ENCODE measurements at places on chromosomes 13 and 19.

DNA sequence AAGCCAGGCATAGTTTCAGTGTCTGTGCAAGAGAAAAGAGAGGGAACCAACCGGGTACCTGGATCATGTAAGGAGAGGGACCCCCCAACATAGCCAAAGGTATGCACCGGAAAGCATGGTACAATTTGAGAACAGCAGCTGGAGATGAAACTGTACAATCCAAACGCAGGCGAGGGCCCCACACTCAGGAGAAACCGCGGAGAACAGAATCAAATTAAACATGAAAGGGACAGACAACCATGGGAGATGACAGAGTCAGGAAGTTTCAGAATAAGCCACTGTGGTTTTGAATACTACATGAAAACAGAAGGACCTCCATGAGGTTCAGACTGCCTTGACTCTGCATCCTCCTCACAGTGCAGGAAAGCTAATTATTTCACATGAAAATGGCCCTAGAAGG lies 62.9 kb upstream of the SPATA13 start:
- DNase-seq, result no peak

- DNase-seq, result no peak
These were observed 1.4 kb downstream of the GRIN3B start for GRCh38 chr19:1001538-1002166.

GRCh38 chr13:45295536-45295935 lies 45.4 kb downstream of the TPT1 start:
- no peak for DNase-seq

- DNase-seq, result no peak
These were observed 322.7 kb downstream of the FOXO1 start for GRCh38 chr13:40343550-40344269.

GRCh38 chr13:43377973-43378372 lies 354.6 kb downstream of the DNAJC15 start:
- no peak for DNase-seq

DNA sequence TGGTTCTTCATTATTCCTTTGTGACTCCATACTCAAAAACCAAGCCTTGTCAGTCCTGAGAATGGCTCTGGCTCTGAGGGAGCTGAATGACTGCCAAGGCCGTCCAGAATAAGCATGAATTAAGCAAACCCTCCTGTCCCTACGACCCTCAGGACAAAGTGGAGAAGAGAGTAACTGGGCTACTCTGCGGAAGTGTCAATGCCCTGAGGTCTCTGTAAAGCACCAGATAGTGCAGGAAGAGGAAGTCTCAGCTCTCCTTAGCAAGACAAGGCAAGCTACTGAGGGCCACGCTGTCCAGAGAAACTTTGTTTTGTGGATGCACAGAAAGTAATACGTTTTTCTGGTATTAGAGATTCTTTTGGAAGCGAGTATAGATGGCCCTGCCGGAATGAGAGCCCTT lies 94.1 kb downstream of the RNASEH2B start:
- no peak for DNase-seq

GRCh38 chr13:69450245-69450644 lies 657.4 kb upstream of the ATXN8OS start:
- DNase-seq, result no peak

DNA sequence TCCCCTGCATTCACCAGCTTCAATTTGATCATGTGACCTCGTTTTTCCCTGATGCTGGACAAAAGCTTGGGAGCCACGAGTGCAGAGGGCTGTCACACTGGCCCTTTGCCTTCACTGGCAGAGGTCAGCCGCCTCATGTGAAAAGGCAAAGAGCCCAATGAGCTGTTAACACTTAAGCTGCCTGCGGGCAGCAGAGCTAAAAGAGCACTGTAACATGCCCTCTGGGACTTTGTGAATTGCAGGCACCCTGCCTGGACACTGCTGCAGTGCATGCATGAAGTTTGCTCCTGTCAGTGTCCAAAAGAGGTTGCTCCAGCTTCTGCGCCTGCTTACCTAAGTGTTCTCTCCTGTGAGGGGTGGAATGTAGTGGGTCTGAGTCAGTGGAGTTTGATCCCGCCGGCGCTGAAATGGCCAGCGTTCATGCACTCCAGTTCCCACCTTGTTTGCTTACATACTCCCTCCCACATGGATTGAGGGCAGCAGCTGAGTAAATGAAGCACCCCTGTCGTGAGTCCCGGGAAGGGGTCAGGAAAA lies 193.7 kb downstream of the RFC3 start:
- no peak for DNase-seq

GRCh38 chr13:106234636-106235035 lies 300.8 kb downstream of the EFNB2 start:
- peak; percentile 22 for DNase-seq

DNA sequence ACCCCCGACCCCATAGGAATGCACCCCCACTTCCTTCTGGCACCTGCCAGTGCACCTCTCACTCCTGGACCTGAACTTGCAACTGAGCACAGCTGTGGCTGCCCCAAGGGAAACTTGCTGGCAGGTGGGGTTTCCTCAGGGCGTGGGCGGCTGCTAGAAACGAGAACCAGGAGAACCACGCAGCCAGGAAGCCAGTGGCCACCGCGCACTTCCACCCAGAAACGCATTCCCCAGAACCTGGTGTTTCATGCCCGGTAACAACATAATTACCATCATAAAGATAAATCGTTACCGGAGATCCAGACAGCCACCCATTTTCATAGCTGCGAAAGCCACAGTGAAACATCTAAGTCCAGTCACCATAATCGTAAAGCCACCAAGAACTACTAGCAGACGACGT lies 75.2 kb upstream of the C13orf46 start:
- DNase-seq, result no peak

Measured in Ammon's horn (tissue), 1 donor.